GM18507 (cell line): ENCODE measurements at places on chromosomes 13 and 19.

- no peak for DNase-seq
These were observed 22.3 kb upstream of the ZBTB7A start for GRCh38 chr19:4088975-4089374.

- no peak for DNase-seq
These were observed 9.0 kb downstream of the LPAR6 start for GRCh38 chr13:48403913-48404312.

DNA sequence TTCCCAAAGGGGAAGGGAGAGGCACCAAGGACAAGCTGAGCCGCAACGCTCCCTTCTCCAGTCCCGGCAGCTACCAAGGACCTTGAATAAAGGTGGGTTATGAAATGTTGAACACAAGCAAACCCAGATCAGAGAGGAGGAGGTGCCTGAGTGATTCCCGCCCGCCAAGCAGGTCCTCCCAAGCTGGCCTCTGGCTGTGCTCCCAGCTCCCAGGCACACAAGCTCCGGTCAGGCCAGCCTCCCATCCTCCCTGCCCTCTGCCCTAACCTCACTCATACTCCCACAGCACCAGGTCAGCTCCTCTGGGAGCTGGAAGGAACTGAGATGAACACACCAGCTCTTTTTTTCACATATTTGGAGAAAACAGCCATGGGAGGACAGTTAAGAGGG is 3.7 kb downstream of the NAPA start:
- no peak for DNase-seq

DNA sequence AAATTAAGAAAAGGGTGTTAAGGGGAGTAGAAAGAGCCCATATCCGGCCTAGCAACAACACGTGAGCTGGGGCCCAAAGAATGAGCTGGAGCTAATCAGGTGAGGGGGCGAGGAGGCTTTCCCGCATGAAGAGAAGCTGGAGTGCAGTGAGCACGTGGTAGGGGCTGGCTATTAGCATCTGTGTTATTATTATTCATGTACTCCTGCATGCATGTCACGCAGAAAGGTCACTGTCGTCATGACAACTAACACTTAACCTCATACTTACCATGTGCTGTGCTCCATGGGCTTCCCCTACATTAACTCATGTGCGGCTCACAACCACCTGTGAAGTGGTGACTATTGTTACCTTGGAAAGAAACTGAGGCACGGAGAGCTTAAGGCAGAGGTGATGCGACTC is 227.6 kb upstream of the UBL3 start:
- no peak for DNase-seq

DNA sequence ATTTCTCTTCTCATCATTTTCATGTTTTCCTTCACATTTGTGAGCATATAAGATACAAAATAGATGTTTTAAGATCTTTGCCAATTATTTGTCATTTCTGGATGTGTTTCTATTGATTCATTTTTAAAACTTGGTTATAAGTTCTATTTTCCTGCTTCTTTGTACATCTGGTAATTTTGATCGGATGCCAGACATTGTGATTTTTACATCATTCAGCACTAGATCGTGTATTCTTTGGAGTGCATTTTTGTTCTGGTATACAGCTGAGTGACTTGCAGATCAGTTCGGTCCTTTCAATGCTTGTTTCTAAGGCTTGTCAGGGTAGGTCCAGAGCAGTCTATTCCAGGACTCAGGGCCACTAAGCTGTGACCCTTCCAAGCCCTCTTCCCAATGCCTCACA is 198.2 kb downstream of the KLF12 start:
- no peak for DNase-seq

- DNase-seq, result no peak
These were observed 141.6 kb downstream of the TM9SF2 start for GRCh38 chr13:99642841-99643240.

- no peak for DNase-seq
These were observed 11.6 kb upstream of the RETN start for GRCh38 chr19:7657131-7657751.

DNA sequence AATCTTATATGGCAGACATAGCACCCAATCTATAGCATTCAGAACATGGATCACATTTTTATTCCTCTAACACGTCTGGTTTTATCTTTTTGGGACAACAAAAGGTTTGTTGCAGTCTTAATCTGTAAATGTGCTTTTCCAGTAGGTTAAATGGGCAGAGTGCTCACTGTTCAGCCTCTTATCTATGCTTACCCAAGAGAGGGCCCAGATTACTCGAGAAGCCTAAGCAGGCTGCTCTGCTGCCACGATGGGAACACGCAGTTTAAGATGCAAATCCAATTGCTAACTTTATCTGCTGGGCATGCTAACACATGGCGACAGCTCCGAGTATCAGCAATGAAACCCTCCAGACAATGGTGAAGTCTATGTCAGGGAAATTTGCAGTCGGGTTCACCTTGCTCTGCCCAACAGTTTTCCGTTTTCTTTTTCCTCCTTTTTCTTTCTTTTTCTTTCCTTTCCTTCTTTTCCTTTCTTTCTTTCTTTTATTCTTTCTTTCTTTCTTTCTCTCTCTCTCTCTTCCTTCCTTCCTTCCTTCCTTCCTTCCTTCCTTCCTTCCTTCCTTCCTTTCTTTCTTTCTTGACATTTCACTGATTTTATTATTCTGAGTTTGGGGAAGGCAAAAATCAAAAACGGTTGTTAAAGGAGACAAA is 115.3 kb downstream of the RBM26 start:
- DNase-seq, result no peak

DNA sequence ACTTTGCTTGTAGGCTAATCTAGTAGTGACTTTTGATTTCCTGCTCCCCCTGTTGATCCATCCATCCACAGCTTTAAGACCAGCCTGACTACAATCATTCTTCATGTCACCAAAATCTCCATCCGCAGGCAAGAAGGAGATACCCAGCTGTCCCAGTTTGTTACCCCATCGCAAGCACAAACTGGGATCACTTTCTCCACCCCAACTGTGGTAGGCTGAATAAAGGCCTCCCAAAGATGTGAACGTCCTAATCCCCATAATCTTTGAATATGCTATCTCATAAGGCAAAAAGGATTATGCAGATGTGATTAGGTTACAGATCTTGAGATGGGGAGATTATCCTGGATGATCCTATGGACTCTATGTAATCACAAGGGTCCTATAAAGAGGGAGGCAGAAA is 202.0 kb downstream of the ENOX1 start:
- DNase-seq, result no peak

DNA sequence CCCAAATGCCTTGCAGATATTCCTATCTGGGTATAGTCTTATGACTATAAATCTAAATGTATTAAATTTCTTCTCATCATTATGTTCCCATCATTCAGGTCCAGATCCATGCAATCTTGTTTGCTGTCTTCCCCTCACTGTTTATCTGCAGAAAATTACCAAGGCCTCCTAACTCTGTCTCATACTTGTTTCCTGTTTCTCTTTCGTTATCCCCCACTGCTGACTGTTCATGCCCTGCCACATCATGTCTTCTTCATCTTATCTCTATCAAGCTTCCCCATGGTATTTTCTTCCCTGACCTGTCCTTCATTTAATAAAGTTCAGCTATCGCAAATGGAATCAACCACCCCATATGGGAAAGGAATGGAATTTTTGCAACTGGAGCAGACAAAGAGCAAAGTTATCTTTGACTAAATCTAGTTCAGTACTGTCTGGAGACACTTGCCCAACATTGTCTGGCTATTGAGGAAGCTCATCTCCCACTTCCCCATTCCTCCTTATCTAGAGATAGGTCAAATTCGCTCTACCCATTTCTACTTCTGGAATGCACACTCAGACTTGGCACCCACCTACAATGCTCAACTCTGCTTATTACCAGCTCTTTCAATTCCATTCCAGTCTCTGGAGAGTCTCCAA is 1358.1 kb downstream of the EFNB2 start:
- DNase-seq, result no peak

GRCh38 chr13:66425741-66426140 is 804.4 kb downstream of the PCDH9 start:
- DNase-seq, result no peak

DNA sequence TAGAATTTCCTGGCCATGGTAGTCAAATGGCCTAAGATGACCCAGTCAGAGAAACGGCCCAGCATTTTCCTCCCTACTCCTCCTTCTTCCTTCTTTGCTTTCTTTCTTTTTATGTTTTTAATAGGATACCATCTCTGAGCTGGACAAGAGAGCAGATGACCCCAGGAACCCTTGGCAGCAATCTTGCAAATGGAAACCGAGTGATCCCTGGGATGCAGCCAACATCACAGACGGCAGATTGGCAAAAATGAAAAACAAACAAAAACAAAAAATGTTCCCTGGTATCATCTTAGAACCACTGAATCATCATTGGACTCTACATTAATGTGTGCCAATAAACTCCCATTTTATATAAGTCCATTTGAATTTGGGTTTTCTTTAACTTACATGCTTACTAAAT is 424.4 kb downstream of the FGF14 start:
- DNase-seq, result no peak

- DNase-seq, result no peak
These were observed 855.9 kb upstream of the KLHL1 start for GRCh38 chr13:70964124-70964523.

DNA sequence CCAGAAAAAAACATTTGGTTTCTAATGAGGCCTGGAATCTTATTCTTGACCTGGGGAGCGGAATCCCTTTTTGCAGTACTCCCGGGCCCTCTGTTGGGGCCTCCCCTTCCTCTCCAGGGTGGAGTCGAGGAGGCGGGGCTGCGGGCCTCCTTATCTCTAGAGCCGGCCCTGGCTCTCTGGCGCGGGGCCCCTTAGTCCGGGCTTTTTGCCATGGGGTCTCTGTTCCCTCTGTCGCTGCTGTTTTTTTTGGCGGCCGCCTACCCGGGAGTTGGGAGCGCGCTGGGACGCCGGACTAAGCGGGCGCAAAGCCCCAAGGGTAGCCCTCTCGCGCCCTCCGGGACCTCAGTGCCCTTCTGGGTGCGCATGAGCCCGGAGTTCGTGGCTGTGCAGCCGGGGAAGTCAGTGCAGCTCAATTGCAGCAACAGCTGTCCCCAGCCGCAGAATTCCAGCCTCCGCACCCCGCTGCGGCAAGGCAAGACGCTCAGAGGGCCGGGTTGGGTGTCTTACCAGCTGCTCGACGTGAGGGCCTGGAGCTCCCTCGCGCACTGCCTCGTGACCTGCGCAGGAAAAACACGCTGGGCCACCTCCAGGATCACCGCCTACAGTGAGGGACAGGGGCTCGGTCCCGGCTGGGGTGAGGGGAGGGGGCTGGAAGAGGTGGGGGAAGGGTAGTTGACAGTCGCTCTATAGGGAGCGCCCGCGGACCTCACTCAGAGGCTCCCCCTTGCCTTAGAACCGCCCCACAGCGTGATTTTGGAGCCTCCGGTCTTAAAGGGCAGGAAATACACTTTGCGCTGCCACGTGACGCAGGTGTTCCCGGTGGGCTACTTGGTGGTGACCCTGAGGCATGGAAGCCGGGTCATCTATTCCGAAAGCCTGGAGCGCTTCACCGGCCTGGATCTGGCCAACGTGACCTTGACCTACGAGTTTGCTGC is at the start of gene ICAM4:
Gene ICAM4, plus strand, starts transcription at position 153 of the 935 bp plus-strand sequence. Its CDS starts 58 bp downstream, at position 211.
- no peak for DNase-seq

- no peak for DNase-seq
These were observed 603 bp downstream of the ZC3H13 start for GRCh38 chr13:46051968-46052318.

DNA sequence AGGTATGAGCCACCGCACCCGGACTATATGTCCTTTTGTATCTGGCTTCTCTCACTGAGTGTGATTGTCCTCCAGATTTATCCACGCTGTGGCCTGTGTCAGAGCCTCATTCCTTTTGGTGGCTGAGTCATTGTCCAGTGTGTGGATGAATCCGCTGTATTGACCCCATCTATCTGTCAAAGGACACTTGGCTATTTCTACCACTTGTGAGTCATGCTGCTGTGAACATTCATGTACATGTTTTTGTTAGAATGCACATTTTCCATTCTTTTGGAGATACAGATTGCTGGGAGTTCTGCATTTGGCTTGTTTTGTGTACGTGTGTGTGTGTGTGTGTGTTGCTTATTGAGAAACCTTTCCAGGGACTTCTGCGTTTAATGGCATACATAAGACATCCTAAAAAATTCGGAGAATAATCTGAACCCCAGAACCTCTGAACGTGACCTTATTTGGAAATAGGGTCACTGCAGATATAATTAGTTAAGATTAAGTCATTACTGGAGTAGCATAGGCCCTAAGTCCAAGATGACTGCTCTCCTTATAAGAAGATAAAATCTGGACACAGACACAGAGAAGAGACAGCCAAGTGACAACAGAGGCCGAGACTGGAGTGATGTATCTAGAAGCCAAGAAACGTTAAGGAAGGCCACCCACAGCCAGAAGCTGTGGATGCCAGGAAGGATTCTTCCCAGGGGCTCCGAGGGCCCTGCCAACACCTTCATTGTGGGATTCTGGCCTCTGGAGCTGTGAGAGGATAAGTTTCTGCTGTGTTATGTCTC is 4.9 kb upstream of the GIPC3 start:
- DNase-seq, result no peak

DNA sequence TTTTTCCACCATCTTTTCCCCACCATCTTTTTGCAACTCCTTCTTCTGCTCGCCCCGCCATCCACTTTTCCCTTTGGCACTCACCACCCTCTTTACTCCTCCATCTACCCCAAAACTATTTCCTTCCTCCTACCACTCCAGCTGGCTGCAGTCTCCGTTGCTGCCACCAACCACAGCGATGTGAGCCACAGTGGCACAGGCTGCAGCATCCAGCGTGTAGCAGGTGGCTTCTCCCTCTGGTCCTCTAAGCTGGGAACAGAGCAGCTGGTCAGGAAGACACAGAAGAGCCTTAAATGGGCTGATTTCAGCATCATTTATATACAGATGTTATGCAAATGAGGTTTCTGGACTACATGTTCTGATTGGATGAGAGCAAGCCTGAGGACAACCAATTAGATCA is 144.5 kb downstream of the TNFRSF19 start:
- DNase-seq, result no peak

GRCh38 chr19:14974488-14974887 is 5.2 kb downstream of the SLC1A6 start:
- no peak for DNase-seq

GRCh38 chr19:49357186-49357585 is 5.0 kb downstream of the TEAD2 start:
- no peak for DNase-seq

DNA sequence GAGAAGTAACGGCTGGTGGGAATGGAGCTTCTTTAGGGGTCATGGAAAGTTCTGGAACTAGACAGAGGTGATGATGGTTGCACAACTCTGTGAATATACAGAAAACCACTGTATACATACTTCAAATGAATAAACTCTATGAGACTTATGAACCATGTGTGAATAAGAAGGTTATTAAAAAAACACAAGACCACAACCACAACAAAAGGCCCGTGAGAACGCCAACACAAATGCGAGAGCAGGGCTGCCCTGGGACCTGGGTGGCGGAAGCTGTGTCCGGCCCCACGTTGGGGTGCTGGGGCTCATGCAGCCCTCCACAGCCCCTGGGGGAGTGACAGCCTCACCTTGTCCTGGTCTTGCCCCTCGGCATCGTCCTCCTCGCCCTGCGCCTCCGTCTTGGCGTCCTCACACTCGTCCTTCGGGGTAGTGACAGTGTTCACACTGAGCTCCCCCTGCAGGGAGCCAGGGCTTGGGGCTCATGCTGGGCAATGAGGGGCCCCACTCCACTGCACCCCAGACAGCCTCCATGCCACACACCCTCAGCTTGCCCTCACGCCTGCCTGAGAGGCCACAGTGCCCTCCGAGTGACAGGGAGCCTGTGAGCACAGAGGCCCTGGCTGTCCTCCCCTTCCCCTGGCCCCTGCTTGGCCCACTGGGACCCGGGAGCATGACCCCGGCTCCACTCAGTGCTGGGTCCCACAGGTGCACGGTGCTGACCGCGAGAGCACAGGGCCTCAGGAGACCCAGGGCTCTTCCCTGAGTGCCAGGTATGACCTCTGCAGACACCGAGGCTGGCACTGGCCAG is 16.0 kb downstream of the IZUMO4 start:
- no peak for DNase-seq
